ENCODE measurements at places on chromosomes 2 and 18.

DNA sequence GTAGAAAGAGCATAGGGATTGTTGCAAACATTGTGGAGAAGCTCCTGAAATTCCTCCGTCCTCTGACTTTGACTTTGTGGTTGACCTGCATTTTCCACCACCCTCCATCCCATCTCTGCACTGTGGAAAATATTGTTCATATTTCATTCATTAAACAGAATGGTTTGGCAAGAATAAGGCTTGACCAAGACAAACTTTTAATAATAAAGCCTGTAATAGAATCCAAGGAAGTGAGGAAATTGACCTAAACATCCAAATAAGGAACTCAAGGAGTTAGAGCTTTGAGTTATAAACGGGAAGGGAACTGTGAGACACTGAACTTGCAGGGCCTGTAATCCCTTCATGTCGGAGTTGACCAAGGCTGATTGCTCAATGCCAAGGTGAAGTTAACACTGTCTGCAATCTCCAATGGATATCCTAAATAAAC, 115.2 kb downstream of the GFPT1 start:
- no peak for DNase-seq

- no peak for DNase-seq
Measured at GRCh38 chr18:40707797-40708196, 1247.2 kb upstream of the PIK3C3 start.

- no peak for DNase-seq
Measured at GRCh38 chr2:95016616-95017015, 8.9 kb upstream of the MAL start.

- no peak for DNase-seq
Measured at GRCh38 chr2:64565949-64566710, 42.0 kb downstream of the AFTPH start.

GRCh38 chr2:156401861-156402260, 34.3 kb upstream of the GPD2 start:
- DNase-seq = no peak

DNA sequence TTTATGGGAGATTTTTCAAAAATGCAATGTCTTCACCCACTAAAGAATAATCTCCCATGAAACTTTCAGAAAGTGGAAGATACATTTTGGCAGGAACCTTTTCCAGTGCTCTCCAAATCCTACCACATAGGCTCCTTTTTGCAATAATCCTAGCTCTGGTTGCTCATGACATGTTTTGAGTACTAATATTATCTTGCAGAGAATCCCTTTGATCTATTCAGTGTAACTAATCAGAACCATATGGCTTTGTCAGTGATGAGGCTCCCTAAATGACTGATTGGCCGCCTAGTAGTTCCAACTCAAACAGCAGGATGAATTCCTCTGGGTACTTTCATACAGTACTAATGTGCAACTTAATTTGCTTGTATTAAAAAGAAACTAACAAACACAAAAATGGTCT, 544.0 kb upstream of the FAM98A start:
- DNase-seq = no peak

All from central memory CD8-positive, alpha-beta T cell (primary cell).